ENCODE measurements at places on chromosomes 3 and 15.

DNA sequence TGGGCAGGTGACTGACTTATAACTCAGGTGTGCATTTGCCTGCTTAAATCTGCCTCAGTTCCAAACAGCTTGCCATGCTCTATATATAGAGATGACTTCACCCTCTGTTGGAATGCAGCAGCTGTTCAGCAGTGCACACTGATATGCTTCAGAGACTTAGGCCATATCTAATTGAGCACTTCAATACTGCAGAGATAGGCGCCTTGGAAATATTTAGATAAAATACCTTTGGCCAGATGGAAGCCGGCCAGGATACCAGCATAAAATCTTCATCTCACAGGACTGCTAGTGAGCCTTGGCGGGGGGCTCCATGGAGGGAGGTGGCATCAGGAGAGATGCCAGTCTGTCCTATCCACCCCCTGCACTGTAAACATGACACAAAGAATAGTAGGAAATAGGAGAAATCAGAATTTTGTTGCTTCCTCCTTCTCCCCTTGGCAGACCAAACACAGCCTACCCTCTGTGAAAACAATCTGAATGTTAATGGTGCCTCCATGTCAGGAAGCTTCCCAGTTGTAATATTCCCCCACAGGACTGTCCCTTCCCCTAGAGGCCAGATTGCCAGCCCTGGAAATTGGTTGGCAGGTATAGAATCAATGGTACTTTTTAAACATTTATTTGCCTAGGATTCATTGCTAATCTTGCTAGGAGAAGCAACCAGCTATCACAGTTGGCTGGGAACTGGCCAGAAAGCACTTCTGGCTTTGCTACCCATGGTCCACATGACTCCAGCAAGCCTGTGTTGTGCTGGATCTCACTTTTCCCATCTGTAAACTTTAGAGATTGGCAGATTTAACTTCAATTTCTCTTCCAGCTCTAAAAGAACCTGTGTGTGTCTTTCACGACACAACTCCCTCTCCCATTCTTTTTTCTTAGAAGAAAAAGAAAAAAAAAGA is 215.5 kb upstream of the KCNMB2 start:
- DNase-seq, result no peak

DNA sequence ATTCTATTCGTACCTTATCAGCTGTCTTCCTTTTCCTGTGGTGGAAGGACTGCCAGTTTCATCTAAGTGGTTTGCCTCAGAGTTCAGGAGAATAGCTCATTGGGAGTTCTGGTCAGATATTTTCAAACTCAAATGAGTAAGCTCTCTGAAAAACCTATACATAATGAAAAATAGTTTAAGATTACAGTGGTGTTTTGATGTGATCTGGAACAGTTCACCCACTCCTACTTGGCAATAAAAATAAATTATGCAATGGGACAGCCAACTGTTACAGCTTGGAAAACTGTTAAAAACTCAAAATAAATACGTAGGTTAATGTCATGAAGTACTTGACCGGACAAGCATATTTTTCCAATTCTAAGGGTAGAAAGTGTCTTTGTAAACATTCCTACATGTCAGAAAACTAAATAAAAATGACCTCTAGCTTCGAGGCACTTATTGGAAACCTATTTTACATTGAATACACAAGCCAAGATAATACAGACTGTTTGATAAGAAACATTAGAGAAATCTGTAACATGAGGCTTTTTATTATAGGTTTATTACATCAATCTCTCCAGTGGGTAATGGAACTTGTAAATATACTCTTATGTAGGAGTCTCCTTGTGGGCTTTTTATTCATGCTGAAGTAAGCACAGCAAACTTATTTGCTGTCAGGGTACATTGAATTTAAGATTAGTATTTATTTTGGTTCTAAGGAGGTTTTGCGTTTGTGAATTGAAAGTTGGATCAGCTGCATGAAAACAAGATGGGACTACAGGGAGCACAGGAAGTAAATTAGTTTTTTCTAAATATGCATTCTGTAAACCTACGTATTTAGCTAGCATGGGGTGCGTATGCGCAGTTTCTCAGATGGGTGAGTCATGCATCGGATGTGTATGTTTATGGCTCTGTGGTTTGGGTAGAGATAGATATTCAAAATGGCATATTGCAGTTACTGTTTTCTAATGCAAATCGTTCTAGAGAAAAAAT is 453.1 kb downstream of the IL5RA start:
- DNase-seq, result no peak

GRCh38 chr3:134374791-134375581 is 739 bp upstream of the AMOTL2 start:
- peak; percentile 88 for DNase-seq

GRCh38 chr3:33438284-33438668 is 1.9 kb downstream of the UBP1 start:
- DNase-seq, result no peak

DNA sequence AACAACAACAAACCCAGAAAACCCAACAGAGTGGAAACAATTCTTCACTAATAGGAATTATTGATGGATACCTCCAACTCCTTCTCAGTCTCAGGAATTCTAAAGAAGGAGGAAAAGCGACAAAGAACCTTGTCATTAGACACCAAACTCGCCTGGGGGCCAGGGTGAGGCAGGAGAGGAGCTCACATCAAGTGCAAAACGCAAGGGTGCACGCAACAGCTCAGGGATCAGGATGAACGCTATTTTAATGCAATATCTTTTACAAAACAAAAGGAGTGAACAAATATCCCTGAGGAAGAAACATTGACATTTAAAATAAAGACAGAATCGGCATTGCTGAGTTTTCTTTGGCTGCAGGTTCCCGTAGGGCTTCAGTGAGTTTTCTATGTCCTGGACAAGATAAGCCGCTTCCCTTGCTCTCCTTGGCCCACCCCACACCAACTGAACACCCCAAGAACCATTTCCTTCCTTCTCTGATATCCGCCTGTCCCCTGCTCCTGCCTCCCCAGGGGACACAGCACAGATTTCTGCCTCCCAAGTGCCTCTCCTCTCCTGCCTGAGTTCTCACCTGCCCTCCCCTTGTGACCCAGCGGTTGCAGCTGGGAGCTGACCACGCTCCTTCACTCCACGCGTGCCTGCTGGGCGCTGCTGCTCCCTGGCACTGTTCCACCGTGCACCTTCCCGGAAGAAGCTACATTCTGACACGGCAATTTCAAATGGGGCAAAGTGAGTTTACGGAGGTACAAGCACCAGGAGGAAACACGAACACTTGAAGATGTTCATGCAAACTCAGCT is 63.0 kb downstream of the ATP10A start:
- no peak for DNase-seq

- DNase-seq, result no peak
These were observed 133.8 kb downstream of the SPATA16 start for GRCh38 chr3:173007079-173007723.

GRCh38 chr3:42667096-42667522 is 13.6 kb downstream of the ZBTB47 start:
- DNase-seq, result no peak

- DNase-seq, result no peak
These were observed 204.9 kb upstream of the PPP2R3A start for GRCh38 chr3:135760581-135760980.

- DNase-seq, result no peak
These were observed 82.1 kb downstream of the IL5RA start for GRCh38 chr3:3027976-3028567.

- DNase-seq, result no peak
These were observed 500.2 kb upstream of the NR2F2 start for GRCh38 chr15:95830281-95830680.

- no peak for DNase-seq
These were observed 74.8 kb downstream of the ABHD5 start for GRCh38 chr3:43765521-43765971.

- peak; percentile 56 for DNase-seq
These were observed 154.4 kb downstream of the PGPEP1L start for GRCh38 chr15:98853161-98853560.

- no peak for DNase-seq
These were observed 1.2 kb downstream of the PSTPIP1 start for GRCh38 chr15:76996076-76996525.

- DNase-seq, result no peak
These were observed 80.7 kb downstream of the NR2E3 start for GRCh38 chr15:71891026-71891425.

GRCh38 chr15:93341164-93341563 is 252.2 kb upstream of the RGMA start:
- no peak for DNase-seq

DNA sequence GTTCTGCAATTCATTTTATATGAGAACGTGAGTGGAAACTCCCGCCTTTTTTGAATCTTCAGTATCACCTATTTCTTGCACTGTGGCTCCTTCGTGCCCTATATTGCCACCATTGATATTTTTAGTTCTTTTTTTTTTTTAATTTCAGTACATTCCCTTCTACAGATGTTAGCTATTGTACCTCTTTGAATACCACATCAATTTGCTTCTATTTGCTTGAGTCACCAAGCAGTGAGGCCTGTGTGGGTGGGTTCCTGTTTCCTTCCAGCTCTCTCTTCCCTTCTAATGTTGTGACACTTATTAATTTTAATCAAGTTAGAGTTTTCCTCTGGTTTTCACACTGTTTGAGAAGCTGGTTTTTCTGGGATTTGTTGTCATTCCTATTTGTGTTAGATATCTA is 8.7 kb downstream of the HACD2 start:
- no peak for DNase-seq

- no peak for DNase-seq
These were observed 52.5 kb downstream of the FOXP1 start for GRCh38 chr3:71530903-71531530.

DNA sequence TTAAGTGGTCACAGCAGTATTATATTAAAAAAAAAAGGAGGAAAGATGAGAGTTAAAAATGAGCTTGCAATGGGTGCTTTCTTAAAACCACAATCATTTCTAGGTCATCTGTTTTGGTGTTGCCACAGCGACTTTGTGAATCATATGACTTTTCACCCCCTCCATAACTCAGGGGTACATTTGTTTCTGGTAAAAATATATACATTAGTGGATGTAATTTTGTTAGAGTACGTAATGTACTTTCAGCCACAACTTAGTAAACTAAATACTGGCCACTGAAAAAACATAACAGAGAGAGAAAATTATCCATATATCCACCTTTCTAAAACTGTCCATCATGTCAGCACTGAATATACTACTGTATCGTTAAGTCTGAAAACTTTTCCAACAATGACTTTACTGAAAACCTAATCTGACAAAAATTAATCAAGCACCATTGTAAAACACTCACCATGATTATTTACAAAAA is 3.4 kb downstream of the ANKRD28 start:
- DNase-seq, result no peak

GRCh38 chr15:69025320-69025719 is 10.8 kb downstream of the NOX5 start:
- no peak for DNase-seq

GRCh38 chr15:44712346-44713005 is 1.2 kb downstream of the B2M start:
- DNase-seq, result peak; percentile 13

DNA sequence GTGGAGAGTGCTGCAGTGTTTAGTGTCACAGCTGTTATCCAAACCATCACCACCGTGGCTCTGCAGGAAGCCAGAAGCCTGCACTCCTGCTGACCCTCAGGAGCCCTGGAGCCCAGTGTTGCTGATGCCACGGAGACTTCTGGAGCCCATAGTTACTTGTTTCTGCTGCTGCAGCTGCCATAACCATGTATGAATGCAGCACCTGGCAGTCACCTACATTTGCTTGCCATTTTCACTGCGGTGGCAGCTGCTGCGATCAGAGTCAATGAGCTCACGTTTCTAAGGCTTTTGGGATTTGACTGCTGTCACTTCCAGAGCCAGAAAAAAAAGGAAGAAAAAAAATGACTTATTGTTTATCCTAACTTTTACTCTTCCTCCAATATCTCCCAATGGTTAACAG is 299.2 kb upstream of the THRB start:
- peak; percentile 22 for DNase-seq

DNA sequence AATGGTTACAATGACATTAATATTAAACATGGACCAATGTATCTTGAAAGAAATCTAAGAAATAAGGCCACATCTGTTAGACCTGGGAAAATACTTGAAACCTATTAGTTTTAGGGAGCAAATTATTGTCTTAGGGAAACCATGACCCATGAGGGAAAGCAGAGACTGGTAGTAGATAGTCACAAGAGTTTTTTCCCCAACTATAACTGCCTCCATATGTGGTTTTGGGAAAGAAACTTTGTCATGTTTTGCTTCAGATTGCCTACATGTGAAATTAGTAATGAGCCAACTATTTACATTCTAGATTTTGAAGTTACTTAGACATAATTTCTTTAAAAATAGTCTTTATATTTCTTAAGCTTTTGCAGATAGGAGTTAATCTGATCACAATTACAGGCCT is 474.9 kb downstream of the ROBO2 start:
- no peak for DNase-seq

- DNase-seq, result no peak
These were observed 12.7 kb downstream of the COL6A6 start for GRCh38 chr3:130529486-130530215.

GRCh38 chr15:95175914-95176658 is 944.7 kb downstream of the MCTP2 start:
- DNase-seq, result no peak

DNA sequence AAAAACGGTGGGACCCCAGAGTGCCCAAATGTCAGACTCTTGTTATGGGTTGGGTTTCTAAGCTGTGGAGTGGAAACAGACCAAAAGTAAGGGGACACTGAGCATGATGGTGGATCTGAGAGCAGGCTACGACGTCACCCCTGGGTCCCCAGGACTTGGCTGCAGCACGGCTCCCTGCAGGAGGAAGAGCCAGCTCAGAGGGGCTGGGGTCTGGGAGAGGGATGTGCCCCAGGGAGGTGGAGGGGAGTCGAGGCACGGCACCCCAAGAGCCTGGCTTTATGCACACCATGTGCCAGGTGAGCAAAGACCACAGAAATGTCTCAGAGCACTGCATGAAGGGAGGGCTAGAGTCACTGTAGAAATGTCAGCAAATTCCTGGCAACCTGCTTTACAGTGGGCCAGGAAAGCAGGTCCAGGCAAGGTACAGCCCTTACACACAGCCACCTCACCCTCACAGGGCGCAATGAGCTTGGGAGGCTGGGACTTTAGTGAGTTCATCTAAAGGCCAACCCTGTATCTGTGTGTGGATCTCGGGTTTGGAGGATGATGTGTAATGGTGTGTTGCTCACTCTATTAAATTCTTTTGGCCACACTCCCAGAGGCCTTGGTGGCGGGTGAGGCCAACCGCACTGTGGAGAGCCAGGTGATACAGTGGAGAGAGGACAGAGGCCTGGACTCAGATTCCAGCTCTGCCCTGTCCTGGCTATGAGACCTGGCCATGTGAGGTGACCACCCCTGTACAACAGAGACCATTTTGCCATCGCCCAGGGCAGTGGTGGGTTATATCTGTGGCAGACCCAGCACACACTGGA is 14.1 kb downstream of the CTSH start:
- DNase-seq, result no peak

- DNase-seq, result no peak
These were observed 80.2 kb upstream of the SNRK start for GRCh38 chr3:43206105-43206504.

GRCh38 chr15:99331381-99331780 is 80.1 kb downstream of the LRRC28 start:
- no peak for DNase-seq

- DNase-seq, result no peak
These were observed 29.8 kb upstream of the CHL1 start for GRCh38 chr3:166799-167198.

Data from NCI-H1105 (cell line).